Natural killer cell treated with Interleukin-12 subunit alpha and Interleukin-12 subunit beta and Interleukin-15 and Interleukin-18, amount 100 ng/mL, for 72 hours (primary cell): ENCODE measurements at places on chromosomes 2 and 18. TPM values are rescaled to one million over a fixed set of nuclear protein-coding genes. Genes with fewer than 3 reads are reported as not detected.
A peak's percentile ranks its signal among the peaks of the same experiment; 100 is the strongest.

DNA sequence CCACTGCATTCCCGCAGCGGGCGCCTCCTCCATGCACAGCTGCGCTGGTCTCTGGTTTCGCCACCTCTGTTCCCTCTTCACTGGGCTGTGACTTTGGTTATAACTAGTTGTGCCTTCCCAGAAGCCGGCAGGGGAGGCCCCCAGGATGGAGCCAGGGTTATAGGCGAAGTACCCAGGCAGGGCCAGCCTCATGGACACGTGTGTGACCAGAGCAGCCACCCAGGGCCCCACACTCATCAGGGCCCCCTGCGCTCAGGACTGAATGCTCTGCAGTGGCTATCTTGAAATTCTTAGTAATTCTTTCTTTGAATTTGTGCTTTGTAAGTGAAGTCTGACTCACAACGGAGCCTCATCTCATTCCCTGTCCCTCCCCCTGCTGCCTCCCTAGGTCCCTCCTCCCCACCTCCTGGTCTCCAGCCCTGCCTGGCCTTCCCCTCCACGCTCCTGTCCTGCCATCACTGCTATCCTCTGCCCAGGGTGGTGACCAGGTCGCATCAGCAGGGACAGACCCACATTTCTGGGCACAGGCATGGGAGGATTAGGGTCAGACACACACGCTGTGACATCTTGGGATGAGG is 38.1 kb upstream of the LBH start:
- no peak overlapping the region for H3K27ac ChIP-seq
- H3K4me3 ChIP-seq = no peak overlapping the region
- peaks cover 5% of the 10 kb centered on the region for H3K27me3 ChIP-seq
- no peak for DNase-seq

- no peak for DNase-seq
- no peaks in the 10 kb centered on the region for H3K27me3 ChIP-seq
- peaks cover 11% of the 10 kb centered on the region for H3K4me1 ChIP-seq
- H3K4me3 ChIP-seq = no peak overlapping the region
- H3K27ac ChIP-seq = no peak overlapping the region
Observed at GRCh38 chr18:21851327-21851961, 110.9 kb downstream of the MIB1 start.

DNA sequence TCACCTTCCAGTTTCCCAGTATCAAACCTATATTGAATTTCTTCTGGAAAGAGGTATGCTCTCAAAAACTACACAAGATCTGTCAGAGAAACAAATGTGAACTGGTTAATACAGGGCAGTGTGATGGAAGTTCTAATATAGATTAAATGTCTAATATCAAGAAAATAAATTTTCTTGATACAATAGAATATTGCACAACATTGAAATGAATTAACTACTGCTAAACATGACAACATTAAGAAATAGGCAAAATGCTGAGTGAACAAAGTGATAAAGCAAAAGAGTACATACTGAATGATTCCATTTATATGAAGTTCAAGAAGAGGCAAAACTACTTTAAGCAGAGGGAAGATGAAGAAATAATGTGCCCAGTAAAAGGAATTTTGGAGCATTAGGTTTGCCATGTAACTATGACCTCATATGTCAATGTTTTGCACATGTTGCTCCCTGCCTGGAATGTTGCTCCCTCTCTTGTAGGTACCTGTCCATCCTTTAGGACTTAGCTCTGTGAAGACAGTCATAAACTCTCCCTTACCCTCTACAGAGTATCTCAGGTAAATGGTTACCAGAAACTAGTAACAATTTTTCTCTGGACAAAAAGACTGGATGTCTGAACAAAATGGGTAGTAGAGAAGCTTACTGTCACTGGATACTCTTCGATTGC is 339.0 kb downstream of the RAD51AP2 start:
- H3K27ac ChIP-seq = no peak overlapping the region
- H3K4me1 ChIP-seq = no peaks in the 10 kb centered on the region
- DNase-seq = no peak
- H3K4me3 ChIP-seq = no peak overlapping the region
- H3K36me3 ChIP-seq = no peaks in the 10 kb centered on the region
- no peaks in the 10 kb centered on the region for H3K27me3 ChIP-seq

- peaks cover 31% of the 10 kb centered on the region for H3K27me3 ChIP-seq
- DNase-seq = no peak
- no peaks in the 10 kb centered on the region for H3K4me1 ChIP-seq
- no peak overlapping the region for H3K27ac ChIP-seq
Observed at GRCh38 chr2:130912471-130912870, 75.8 kb downstream of the ARHGEF4 start.

DNA sequence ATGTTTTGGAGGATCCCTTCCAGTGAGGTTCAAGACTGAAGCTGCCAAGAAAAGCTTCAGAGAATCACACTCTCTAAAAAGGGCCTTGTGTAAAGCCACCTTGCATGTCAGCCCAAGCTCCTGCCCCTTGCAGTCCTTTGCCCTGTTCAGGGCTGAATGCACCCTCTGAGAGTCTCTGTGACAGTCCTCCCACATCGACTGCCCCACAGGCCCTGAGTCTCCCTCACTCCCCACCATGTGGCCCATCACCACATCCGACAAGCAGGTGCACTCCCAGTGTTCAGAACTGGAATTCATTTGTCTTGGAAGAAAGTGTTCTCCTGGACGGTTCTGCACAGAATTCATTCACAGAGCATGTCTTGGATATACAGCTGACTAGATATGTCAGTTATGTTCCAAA is 31.0 kb downstream of the BCL11A start:
- no peak overlapping the region for H3K4me3 ChIP-seq
- H3K27me3 ChIP-seq = peaks cover 24% of the 10 kb centered on the region
- H3K4me1 ChIP-seq = no peaks in the 10 kb centered on the region

The GNLY gene
- 599 TPM for total RNA-seq

GRCh38 chr2:19708776-19709175 is 193.0 kb downstream of the TTC32 start:
- peaks cover 14% of the 10 kb centered on the region for H3K27me3 ChIP-seq
- H3K4me1 ChIP-seq = no peaks in the 10 kb centered on the region
- no peak overlapping the region for H3K4me3 ChIP-seq
- no peak for DNase-seq

DNA sequence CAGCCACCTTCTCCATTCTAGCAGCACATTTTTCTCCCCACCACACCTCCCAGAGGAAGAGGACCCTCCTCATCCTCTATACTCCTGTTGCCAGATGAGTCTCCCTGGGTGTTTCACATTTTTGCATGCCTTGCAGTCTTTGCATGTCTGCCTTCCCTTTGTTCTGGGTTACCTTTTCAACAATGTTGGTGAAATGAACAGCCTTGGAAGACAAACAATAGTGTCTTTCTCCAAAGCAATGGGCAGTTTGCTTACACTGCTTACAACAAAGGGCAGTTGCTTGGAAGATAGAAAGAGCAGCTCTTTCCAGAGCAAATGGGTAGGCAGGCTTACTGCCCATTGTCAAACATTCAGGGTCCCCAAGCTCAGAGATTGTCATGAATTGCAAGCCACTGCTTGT is 14.5 kb upstream of the SEH1L start:
- H3K36me3 ChIP-seq = no peaks in the 10 kb centered on the region
- no peak overlapping the region for H3K27ac ChIP-seq
- H3K27me3 ChIP-seq = peaks cover 31% of the 10 kb centered on the region

The TMEM182 gene
- 4.8 TPM for total RNA-seq

GRCh38 chr18:34153711-34154110 is 71.0 kb downstream of the NOL4 start:
- H3K4me3 ChIP-seq = no peak overlapping the region
- peaks cover 10% of the 10 kb centered on the region for H3K36me3 ChIP-seq
- no peak for DNase-seq
- H3K27ac ChIP-seq = no peak overlapping the region

DNA sequence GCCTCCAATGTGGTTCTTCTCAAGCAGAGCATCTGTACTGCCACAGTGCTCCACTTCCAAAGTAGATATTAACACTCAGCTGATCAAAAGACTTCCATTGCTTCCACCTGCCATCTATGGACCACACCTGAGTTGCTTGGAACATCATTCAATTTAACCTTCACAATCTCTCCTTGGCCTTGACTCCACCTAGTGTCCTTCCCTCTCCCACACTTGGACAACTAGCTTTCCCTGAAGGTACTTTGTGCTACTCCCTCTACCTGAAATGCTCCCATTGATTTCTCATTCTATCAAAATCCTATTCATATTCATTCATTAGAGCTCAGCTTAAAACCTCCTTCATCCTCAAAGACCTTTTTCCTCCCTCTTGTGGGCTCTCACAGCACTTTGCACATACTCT is 48.7 kb downstream of the SOWAHC start:
- H3K36me3 ChIP-seq = no peaks in the 10 kb centered on the region
- no peaks in the 10 kb centered on the region for H3K4me1 ChIP-seq
- H3K27me3 ChIP-seq = peaks cover 18% of the 10 kb centered on the region

The PSMA8 gene
- 0.31 TPM for total RNA-seq

- no peak for DNase-seq
- no peak overlapping the region for H3K4me3 ChIP-seq
- H3K27me3 ChIP-seq = no peaks in the 10 kb centered on the region
- peak overlapping the region; percentile 56 for H3K27ac ChIP-seq
Observed at GRCh38 chr2:16630463-16630862, 35.2 kb downstream of the CYRIA start.

GRCh38 chr2:56522605-56523089 is 338.9 kb downstream of the CCDC85A start:
- peaks cover 10% of the 10 kb centered on the region for H3K36me3 ChIP-seq
- no peak for DNase-seq
- no peak overlapping the region for H3K4me3 ChIP-seq
- H3K27me3 ChIP-seq = no peaks in the 10 kb centered on the region

DNA sequence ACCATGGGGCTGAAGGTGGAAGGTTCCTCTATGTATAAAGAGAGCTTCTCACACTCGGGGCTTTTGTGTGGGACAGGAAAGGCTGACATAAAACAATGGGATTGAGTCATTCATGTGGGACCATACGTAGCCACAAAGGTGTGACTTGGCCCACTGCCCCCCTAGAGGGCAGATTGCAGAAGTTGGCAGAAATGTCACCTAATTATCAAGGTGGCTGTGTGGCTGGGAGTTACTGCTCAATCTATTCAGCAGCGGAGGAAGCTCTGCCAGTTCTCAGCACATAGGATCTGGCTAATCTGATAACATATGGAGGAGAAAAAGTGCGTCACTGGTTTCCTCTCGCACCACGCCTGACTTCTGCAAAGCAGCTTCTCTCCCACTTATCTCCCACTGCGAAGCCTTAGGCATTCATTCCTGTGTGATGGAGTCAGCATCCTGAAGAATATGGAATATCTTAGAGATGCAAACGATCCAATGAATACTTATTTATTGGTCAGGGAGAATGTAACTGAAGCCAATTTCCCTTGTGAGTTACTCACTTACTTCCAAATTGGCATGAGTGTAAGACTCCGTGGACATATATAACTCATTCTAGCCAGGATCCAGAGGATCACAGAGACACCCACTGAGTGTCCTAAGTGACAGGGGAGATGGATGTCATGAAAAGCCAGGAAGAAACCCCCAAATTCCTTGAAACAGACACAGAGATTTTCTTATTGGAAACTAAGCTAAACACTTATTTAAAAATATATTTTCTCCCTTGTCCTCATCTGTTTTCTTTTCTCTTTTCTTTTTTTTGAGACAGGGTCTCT is 344.8 kb downstream of the TGIF1 start:
- H3K4me1 ChIP-seq = no peaks in the 10 kb centered on the region
- no peaks in the 10 kb centered on the region for H3K36me3 ChIP-seq
- H3K4me3 ChIP-seq = no peak overlapping the region
- H3K27me3 ChIP-seq = peaks cover 17% of the 10 kb centered on the region

DNA sequence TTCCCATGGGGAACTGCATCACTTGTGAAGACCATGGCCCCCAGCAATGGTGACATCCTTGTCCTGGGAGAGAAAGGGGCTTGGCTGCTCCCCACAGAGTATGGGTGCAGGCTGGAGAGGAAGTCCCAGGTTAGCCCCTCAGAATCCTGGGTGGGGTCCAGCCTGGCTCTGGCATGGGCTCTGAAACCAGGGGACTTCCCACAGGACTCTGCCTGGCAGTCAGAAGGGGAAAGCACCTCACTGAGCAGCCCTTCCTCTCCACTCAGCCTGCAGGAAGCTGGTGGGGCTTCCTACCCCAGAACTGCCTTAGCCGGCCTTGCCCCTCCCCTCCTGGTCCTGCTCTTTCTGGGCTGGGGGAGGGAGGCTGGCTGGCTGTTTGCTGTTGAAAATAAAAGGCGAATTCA is 3.7 kb downstream of the NEURL3 start:
- peak overlapping the region; percentile 83 for H3K27ac ChIP-seq
- no peaks in the 10 kb centered on the region for H3K36me3 ChIP-seq
- no peaks in the 10 kb centered on the region for H3K27me3 ChIP-seq
- peak overlapping the region; percentile 34 for H3K4me3 ChIP-seq

DNA sequence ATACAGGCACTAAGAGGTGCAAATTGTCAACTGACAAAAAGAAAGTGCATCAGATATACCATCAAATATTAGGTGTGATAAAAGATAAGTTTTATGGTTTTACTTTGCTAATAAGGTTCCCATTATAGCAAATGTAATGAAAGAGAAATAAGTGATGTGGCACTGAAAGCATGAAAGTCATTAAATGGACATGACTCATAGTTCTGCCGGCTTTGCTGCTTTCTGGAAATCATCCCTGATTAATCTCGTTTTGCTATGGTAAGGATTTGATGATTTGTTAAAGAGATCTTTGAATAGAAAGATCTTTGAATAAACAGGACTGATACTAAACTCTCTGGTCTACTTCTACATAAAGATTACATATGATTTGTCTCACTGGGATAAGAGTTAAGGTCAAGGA is 72.7 kb downstream of the CLIP4 start:
- peaks cover 6% of the 10 kb centered on the region for H3K36me3 ChIP-seq
- H3K4me1 ChIP-seq = peaks cover 3% of the 10 kb centered on the region
- H3K4me3 ChIP-seq = no peak overlapping the region
- H3K27ac ChIP-seq = no peak overlapping the region
- no peaks in the 10 kb centered on the region for H3K27me3 ChIP-seq
- DNase-seq = no peak

- DNase-seq = no peak
- no peak overlapping the region for H3K4me3 ChIP-seq
- H3K27ac ChIP-seq = no peak overlapping the region
- no peaks in the 10 kb centered on the region for H3K36me3 ChIP-seq
Observed at GRCh38 chr2:155368934-155369333, 670.4 kb downstream of the KCNJ3 start.

GRCh38 chr2:62404913-62405312 is 101.1 kb downstream of the TMEM17 start:
- H3K27me3 ChIP-seq = no peaks in the 10 kb centered on the region
- H3K27ac ChIP-seq = no peak overlapping the region
- DNase-seq = no peak
- no peak overlapping the region for H3K4me3 ChIP-seq
- no peaks in the 10 kb centered on the region for H3K4me1 ChIP-seq

The CYP1B1 gene
- total RNA-seq = 90.3 TPM

- no peak overlapping the region for H3K4me3 ChIP-seq
- H3K27me3 ChIP-seq = peaks cover 16% of the 10 kb centered on the region
- H3K27ac ChIP-seq = no peak overlapping the region
- H3K4me1 ChIP-seq = no peaks in the 10 kb centered on the region
- no peak for DNase-seq
Observed at GRCh38 chr2:168915441-168916330, 14.6 kb downstream of the G6PC2 start.

The DYNAP gene
- not detected for total RNA-seq

The MDH1B gene
- 0.45 TPM for total RNA-seq
